ENCODE measurements at places on chromosomes 7 and 10.

DNA sequence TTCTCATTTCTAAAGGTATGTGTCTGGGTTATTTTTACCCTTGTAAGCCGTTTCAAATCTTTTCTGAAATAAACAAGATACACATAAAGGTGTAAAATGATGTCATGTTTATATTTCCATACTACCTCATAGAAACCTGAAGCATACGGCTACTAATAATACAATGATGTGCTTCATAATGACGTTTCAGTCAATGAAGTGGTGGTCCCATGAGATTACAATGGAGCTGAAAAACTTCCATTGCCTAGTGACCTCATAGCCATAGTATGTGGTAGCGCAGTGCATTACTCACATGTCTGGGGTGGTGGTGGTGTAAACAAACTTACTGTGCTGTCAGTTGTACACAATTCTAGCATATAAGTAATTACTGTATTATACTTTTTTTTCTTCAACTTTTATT is 24.9 kb downstream of the EPDR1 start:
- no peak for DNase-seq

DNA sequence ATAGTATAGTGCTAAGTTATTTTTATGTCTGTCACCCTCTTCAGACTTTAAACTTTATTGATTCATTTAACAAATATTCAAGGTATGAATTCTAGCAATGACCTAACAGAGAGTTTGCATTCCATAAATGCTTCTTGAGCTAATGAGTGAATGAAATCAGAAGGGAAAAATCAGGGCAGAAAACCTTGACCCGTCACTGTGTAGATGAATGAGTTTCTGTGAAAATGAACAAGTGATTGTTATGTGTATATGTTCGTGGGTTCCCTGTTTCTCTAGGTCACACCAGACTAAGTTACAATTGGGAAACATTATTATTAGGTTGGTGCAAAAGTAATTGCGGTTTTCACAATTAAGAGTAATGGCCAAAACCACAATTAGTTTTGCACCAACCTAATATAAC is 30.1 kb downstream of the APBB1IP start:
- DNase-seq = no peak

DNA sequence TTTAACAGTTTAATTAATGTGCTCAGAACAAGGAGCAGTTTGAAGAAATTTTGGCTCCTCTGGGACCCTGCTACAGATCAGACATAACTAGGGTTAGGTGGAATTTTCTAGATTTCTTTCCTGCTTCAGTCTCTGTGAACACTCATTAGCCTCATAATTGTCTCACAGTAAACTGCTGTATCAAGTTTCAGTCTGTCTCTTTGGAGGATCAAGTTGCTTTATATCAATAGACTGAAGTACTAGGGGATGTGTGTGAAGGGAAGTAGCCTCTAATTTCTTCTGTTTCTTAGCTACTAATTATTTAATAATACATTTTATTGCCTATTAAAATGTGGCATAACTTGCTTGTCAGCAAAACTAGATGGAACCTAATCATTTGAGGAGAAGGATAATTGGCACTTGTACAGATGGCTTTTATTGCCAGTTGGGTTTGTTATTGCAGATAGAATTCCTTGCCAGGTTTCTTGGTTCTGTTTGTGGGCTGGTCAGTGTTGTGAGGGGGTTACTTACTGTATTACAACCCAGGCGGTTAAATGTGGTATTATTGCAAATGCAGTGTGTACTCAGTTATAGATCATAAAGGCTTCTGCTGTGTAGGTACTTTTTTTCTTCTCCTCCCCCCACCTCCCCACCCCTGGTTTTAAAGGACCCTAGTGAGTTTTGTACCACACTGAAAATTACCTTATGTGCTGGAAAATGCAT is 758.0 kb downstream of the AUTS2 start:
- DNase-seq = no peak

DNA sequence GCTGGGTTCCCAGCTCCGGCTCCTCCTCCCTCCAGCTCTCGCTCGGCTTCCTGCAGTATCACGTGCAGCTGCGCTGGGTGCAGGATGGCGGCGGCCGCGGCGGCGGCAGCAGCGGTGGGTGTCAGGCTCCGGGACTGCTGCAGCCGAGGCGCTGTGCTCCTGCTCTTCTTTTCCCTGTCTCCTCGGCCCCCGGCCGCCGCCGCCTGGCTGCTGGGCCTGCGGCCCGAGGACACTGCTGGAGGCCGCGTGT is at the start of gene CNNM1:
Gene CNNM1, plus strand, starts transcription at position 53 of the 250 bp plus-strand sequence. Its CDS starts 32 bp downstream, at position 85.
- DNase-seq = peak; percentile 13

- no peak for DNase-seq
These were observed 47.3 kb upstream of the NPTX2 start for GRCh38 chr7:98569691-98570337.

DNA sequence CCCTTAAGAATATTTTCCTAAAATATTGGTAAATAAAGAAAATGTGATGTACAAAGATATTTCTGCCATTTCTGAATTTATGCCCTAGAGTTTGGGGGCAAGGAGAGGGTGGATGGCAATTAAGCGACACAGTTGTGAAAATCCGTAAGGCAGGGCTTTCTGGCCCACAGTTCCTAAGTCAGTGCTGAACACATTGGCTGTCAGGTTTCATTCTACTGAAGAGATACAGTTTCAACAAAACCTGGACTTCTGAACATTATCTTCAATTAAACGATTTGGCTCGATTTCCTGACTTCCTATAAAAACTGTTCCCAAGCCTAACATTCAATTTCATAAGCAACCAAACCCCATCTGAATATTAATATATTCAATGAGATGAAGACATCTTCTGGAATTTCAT is 61.1 kb upstream of the NEBL start:
- no peak for DNase-seq

DNA sequence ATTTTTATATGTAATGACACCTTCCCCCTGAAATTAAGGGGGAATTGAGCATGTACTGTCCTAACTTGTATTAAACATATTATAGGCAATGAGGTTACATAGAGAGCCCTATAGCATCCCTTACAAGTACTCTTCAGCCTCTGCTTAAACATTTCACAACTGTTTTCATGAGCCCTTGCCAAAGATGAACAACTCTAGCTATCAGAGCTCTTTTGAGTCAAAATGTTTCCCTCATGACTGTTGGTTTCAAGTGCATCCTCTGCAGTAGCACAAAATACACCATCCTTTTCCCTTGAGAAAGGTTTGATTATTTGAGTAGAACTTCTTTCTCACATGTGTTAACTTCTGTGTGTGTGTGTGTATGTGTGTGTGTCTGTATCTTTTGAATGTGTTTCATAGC is 1157.6 kb upstream of the CELF2 start:
- no peak for DNase-seq

GRCh38 chr7:24786306-24786705 is 29.0 kb upstream of the GSDME start:
- DNase-seq = no peak
